ENCODE measurements at places on chromosomes 5 and 9.

- peak; percentile 22 for DNase-seq
These were observed 82.3 kb upstream of the AGXT2 start for GRCh38 chr5:35129921-35130485.

DNA sequence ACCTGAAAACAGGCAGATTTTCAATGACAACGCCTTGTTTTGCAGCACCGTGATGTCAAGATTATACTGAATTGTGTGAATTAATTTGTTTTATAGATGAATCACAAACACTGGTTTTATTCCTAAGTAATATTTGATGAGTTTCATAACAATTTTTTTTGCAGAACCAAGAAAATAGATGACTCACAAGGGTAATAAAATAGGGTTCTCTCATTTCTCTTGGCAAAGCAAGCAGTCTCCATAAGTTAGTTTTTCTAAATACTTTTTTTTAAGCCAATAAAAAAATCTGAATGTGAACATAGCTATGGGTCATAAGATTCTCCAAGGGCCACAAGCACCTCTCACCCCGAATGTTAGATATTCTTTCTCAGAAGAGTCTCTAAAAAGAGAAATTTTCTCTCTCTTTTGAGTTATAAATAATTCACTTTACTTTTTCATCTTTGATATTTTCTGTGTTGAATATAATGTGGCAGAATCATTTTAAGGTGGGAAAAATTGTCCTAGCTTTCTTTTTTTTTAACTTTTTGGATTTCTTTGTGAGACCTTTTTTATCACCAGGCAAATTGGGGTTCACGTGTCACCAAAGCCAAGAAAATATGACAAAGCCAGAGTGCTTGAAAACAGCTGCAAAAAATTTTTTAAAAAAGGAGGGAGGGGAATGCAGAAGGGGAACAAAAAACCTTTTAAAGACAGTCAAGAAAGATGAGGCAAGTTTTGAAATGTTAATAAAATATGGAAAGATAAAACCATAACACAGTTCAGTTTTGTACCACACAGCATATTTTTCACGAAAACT is 174.6 kb upstream of the DAPK1 start:
- no peak for DNase-seq

DNA sequence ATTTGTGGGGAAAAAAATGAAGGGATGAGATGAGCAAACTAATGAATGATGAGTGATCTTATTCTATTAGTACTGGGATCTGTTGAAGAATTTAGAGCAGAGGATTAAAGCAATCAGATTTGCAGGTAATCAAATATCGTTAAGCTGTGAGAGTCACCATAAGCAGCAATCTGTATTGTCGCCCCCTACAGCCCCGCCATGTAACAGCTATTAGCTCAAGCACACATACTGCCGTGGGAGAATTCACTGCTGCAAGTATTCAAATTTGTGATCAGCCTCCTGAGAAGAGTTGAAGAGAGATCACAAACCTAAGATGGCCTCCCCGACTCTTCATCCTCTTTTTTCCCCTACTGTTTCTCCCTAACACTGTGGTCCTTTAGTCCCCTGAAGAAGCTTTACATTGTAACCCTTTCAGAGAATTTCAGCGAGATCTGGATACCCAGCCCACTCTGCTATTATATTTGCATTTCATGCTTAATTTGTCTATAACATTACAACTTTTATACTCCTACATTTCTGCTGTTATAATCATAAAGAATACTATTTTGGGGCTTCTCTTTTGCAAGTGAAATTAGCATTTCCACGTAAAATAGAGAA is 28.5 kb upstream of the PHF24 start:
- DNase-seq, result no peak

- DNase-seq, result no peak
These were observed 128.4 kb downstream of the GRIA1 start for GRCh38 chr5:153618867-153619266.

- no peak for DNase-seq
These were observed 701 bp upstream of the LMX1B start for GRCh38 chr9:126612813-126613641.

DNA sequence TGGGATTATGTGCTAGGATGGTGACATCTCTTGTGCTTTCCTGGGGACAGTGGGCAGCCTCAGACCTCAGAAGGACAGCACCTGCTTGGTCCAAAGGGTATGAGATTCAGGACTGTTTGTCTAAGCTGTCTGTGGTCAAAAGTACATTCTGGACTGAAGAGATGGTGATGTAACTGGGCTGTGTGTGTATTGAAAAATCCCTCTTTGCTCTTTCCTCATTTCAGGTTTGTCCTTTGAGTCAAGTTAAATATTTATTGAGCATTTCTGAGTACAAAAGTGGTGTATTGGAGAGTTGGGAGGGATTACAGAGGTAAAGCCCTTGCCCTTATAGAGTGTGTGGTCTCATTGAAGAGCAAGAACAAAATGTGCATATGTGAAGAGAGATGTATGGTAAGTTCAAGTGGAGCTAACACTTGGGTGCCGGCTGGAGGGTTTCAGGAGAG is 46.7 kb downstream of the RCL1 start:
- no peak for DNase-seq

GRCh38 chr9:18437315-18438201 is 36.4 kb upstream of the ADAMTSL1 start:
- no peak for DNase-seq

DNA sequence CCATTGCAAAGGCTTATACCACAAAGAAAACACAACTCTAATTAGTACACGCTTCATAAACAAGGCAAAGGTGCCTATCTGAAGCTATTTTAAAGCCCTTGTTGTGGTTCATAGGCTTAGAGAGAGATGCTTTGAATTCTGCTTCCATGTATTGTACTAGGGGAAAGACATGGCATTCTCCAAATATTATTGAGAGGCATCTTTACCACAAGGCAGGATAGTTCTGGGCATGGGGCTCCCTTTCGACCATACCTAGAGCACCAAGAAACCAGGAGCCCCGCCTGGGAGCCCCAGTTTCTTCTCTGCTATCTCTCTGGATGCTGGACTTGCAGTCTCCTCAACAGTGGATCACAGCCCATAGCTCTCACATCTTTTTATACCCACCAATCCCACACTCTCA is 93.7 kb downstream of the NFIB start:
- DNase-seq, result no peak

GRCh38 chr9:2676466-2676865 is 40.8 kb upstream of the KCNV2 start:
- no peak for DNase-seq

DNA sequence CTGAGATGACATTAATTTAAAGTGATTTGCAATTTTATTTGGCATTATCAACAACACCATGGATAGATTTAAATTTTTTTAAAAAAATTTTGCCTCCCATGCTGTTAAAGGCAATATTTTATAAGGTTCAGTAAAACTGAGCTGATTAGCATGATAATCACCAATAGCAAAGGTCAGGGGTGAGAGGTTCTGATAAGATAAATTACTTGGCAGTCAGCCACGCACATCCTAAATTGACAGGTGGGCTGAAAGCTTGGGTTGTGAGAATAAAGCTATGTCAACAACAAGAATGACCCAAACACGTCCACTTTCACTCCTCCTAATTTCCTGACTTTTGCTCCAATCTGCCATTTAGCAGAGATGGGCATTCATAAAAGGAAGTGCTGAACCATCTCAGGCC is 127.1 kb downstream of the LHFPL2 start:
- DNase-seq, result no peak

- DNase-seq, result no peak
These were observed 59.2 kb downstream of the WNK2 start for GRCh38 chr9:93243112-93243511.

GRCh38 chr5:82225525-82226172 is 52.5 kb downstream of the RPS23 start:
- peak; percentile 29 for DNase-seq

- DNase-seq, result no peak
These were observed 3.3 kb downstream of the ZNF462 start for GRCh38 chr9:106866243-106866642.

DNA sequence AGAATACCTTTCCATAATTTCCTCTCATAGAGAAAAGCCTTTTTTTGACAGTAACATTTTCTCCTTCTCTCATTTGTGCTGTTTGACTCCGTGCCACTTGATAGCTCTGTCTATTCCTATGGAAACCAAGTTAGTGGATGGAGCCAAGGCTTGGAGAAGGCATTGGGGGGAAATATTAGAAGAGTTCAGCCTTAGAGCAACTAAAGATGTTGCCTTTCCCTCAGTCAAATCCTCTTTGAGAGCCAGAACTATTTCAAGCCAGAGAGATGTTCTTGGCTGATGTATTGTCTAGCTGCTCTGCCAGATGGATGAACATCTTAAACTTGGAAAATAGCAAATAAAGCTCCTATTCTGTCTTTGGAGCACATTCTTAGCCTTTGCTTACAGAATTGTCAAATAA is 112.4 kb downstream of the INVS start:
- DNase-seq, result no peak

- DNase-seq, result no peak
These were observed 79.6 kb downstream of the MACROH2A1 start for GRCh38 chr5:135319458-135319857.

DNA sequence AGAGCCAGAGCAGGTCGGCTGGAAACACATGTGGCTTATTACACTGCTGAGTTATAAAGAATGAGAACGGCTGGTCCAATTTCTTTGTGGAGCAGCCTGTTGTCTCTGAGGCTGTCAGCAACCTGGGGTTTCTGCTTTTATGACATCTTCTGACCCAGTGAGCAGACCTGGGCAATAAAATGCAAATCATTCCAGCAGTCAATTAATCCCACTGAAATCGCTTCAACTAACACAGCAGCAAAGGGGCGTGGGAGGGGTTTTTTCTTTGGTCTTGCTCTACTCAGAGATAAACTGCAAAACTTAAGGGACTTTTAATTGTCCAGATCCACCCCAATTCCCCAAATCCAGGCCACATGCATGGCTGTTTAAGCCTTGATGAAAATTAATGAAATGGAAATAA is 215.7 kb downstream of the SLIT3 start:
- no peak for DNase-seq

- DNase-seq, result no peak
These were observed 75.3 kb downstream of the HMGCR start for GRCh38 chr5:75412111-75412990.

- DNase-seq, result no peak
These were observed 154.6 kb upstream of the GHR start for GRCh38 chr5:42268630-42269029.

- no peak for DNase-seq
These were observed 12.8 kb upstream of the TEX48 start for GRCh38 chr9:114694719-114695269.

- DNase-seq, result no peak
These were observed 1763.7 kb downstream of the EFNA5 start for GRCh38 chr5:105907016-105907415.

- DNase-seq, result no peak
These were observed 507.4 kb downstream of the RAB3C start for GRCh38 chr5:59090323-59090722.

GRCh38 chr9:127921557-127922120 is 4.8 kb upstream of the ST6GALNAC4 start:
- DNase-seq, result peak; percentile 74

GRCh38 chr9:5551368-5552150 is 41.2 kb downstream of the PDCD1LG2 start:
- DNase-seq, result no peak

- DNase-seq, result no peak
These were observed 478 bp upstream of the GGTA1 start for GRCh38 chr9:121500165-121500478.

DNA sequence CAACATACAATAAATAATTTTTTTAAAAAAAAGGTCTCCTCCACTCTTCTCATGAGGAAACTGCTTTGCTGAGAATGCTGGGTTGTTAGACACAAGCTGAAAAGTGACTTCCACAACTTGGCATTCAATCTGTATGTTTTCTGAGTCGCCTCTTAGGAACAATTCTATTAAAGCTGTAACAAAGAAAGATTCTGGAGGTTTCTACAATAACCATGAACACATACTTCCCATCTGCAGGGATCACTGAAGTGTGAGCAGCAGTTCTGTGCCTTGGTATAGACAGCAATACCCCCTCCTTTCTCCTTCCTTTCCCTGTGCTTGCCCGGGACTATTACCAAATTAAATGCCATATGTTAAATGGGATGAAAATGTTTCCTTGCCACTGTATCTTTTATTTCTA is 1.5 kb downstream of the DIRAS2 start:
- DNase-seq, result no peak

DNA sequence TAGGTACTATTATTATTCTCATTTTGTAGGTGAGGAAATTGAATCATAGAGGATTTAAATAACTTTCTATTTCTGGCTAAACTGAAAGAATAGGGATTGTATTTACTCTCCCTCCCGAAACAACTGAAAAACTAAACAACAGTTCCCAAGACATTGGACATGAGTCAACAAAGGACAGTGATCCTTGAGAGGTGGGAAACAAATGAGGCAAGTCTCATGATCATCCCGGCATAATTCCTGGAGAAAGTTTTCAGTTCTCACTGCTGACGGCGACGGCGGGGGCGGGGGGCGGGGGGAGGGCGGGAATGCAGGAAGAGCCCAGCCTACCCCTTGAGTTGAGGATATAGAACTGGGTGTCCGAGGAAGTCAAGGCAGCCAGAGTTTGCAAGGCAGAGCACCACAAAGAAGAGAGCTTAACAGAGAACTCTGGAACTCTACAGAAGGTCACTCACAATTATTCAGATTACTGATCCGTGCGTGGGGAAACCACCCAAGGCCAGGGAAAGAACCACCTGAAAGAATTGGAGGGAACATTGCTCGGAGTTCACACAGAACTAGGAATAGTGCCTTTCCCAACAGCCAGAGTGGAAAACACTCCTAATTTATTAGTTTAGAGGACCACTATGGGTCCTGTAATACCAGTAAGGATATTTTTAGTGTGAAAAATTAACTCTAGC is 27.4 kb upstream of the WHRN start:
- no peak for DNase-seq

DNA sequence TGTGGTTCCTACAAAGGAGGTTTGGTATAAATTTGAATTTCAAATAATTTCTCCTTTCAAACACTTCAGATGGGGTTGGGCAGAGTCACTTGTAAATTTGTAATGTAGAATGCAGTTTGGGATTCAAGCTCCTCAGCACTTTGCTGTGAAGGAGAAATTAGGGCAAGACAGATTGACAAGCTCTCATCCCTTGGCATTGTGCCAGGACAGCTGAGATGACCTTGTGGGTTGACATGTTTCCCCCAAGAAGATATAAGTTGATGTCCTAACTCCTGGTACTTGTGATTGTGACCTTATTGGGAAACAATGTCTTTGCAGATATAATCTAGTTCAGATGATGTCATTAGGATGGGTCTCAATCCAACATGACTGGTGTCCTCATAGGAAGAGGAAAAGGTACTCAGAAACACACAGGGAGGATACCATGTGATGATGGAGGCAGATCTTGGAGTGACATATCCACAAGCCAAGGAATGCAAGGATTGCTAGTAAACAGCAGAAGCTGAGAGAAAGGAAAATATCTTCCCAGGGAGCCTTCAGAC is 408.3 kb downstream of the MED10 start:
- DNase-seq, result no peak

DNA sequence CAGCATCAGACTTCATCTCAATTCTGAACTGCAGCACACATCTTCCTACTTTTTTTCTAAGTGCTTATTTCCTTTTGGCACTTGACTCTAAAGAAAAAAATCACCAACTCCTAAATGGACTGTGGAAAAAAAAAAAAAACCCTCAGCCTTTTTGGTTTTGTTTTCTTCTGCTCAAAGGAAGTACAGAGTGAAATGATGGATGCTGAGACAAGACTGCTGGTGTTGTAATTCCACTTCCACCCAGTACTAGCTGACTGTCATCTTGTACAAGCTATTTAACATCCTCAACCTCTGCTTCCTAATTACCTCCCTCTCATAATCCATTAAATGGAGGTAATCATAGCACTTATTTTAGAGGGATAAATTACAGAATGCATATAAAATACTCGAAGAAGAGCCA is 171.5 kb upstream of the GNA14 start:
- no peak for DNase-seq

- no peak for DNase-seq
These were observed 360.2 kb downstream of the HCN1 start for GRCh38 chr5:45335978-45336377.
